Brain pericyte (primary cell): ENCODE measurements at places on chromosomes 1 and 21.

GRCh38 chr1:210689826-210690225, 361.1 kb downstream of the HHAT start:
- no peak for DNase-seq

- no peak for DNase-seq
Measured at GRCh38 chr21:42218836-42219605, at the start of gene ABCG1. Gene ABCG1 (plus strand): TSS chr21:42219140. CDS start chr21:42219263, 123 bp downstream.

DNA sequence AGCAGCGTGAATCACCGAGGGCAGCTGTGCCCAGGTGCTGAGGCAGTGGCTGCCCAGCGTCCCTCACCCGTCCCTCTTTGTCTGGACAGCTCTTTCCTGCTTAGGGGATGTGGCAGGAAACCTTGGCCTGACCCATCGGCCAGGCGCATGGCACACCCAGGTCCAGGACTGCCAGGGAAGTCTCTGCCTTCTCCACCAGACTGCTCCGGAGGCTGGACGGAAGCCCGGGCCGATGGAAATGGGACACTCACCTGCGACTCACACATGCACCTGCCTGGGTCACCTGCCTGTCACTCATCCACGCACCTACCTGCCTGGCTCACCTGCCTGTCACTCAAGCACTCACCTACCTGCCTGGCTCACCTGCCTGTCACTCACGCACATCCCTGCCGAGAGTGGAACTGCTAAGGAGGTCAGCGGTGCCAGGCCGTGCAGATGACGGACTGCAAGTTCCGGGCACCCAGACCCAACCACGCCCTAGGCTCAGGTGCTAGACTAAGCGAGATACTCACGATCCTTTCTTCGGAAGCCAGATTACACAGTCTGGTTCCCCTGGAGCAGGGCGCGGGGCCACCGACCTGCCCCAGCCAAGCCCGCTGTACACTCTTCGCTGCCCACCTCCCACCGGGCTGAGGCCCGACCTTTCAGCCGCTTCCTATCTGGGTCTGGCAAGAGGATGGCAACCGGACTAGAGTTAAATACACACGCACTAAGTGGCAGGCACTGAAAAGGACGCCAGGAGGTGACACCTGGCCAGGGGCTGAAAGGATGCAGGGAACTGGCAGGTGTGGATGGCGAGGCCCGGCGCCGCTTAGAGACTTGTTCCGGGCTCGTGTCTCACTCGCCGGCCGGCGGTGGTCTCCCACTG, 1.1 kb downstream of the UBE2J2 start:
- DNase-seq, result no peak

- no peak for DNase-seq
Measured at GRCh38 chr1:20192364-20192763, 6.0 kb upstream of the PLA2G2C start.

DNA sequence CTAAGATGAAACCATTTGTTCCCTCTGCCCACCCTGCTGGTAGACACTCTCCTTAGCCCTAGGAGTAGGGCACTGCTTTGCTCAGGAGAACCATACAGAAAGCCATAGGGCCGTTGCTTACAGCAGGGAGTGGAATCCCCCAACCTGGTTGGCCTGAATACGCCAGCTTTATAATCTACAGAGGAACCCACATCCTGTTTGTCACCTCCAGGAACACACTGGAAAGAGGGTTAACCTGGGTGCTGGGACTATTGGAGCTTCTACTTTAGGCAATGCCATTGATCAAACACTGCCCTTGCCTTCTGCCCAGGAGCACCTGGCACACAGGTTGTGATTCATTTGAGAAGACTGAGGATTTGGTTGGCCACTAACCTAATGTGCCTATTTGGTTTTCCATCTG, 124.8 kb downstream of the TNR start:
- no peak for DNase-seq

- DNase-seq, result no peak
Measured at GRCh38 chr1:172727956-172728603, 69.2 kb downstream of the FASLG start.

GRCh38 chr1:198633675-198634121, 5.1 kb upstream of the PTPRC start:
- DNase-seq, result no peak

DNA sequence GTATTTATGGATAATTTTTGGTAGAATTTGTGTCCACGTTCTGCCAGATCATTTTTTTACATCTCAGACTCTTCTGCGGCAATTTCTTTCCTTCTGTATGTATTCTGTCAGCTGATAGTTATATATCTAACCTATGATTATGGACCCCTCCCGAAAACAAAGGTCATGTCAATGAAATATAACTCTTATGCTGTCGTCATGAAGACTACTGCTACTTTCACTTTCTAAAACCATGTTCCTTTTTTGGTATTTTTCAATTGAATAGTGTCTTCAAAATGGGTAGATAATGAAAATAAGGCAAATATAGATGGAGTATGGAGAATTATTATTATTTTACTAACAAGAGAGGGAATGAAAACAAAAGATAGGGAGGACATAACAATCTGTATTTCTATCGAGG, 3.2 kb downstream of the ANGPTL1 start:
- no peak for DNase-seq

- no peak for DNase-seq
Measured at GRCh38 chr1:58996341-58997059, 212.7 kb upstream of the JUN start.

DNA sequence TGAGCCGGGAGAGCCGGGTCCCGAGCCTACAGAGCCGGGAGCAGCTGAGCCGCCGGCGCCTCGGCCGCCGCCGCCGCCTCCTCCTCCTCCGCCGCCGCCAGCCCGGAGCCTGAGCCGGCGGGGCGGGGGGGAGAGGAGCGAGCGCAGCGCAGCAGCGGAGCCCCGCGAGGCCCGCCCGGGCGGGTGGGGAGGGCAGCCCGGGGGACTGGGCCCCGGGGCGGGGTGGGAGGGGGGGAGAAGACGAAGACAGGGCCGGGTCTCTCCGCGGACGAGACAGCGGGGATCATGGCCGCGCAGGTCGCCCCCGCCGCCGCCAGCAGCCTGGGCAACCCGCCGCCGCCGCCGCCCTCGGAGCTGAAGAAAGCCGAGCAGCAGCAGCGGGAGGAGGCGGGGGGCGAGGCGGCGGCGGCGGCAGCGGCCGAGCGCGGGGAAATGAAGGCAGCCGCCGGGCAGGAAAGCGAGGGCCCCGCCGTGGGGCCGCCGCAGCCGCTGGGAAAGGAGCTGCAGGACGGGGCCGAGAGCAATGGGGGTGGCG, 371 bp downstream of the ARID1A start:
- no peak for DNase-seq

DNA sequence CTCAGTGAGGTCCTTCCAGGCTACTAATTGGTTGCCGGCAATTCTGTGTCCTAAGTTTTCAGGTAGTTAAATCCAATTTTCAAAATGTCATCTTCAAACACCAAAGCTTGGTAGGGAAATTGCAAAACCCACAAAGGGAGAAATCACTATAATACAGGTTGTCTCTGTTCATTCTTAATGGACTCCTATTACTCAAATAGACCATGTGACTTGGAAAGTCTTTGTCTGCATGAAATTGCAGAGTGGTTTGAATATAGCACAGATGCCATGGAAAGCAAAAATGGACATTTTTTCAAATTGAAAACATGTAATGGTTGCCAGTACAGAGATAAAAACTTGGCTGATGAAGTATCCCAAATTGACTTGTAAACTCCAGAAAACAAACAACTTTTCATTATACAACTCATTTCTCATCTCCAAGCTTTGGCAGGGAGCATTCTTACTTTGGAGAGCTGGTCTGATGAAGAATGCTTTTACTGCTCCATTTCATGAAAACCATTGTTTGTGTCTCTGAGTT, 169.5 kb upstream of the PKN2 start:
- no peak for DNase-seq

- peak; percentile 59 for DNase-seq
Measured at GRCh38 chr1:67532452-67533216, 102.4 kb upstream of the SERBP1 start.

DNA sequence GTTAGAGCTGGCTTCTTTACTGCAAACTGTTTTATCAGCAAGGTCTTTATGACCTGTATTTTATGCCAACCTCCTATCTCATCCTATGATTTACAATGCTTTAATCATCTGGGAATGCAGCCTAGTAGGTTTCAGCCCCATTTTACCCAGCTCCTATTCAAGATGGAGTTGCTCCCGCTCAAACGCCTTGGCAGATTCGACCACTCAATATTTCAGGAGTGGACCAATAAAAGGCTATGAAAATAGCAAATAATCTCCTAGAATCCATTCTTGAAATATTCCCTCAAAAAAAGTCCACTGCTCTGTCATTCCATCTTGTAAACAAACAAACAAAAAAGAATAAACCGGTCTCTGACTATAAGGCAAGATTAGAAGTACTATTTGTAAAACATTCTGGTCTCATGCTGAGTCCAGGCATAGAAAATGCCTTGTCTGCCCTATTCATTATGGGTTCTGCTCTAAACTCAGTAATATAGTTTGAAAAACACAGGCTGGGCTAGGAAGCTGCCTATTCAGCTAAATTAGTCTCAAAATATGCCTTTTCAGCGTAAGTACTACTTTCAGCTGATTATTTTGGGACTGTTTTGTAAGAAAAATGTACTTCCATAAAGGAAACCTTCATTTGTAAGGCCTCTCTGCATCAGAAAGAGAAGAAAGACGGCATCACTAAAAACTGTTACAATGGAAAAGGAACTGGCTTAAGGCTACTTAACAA, 53.0 kb downstream of the TBX19 start:
- DNase-seq, result no peak

DNA sequence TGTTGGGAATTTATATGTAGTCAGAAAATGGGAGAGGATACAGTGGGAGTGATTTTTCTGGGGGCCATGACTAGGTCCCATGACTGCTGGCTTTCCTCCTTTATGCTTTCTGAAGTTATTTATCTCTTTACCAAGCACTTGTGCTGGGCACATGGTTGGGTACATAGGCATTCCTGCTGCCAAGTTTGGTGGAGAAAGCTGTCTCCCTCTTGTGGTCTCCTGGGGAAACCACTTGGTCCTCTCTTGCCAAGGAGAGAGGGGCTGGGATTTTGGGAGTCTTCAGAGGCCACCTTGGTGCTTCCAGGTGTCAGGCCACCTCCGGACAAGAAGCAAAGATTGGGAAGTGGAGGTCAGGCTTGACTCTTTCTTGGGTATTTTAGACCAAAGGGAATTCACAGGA, 120.2 kb upstream of the KCNE2 start:
- DNase-seq, result no peak

DNA sequence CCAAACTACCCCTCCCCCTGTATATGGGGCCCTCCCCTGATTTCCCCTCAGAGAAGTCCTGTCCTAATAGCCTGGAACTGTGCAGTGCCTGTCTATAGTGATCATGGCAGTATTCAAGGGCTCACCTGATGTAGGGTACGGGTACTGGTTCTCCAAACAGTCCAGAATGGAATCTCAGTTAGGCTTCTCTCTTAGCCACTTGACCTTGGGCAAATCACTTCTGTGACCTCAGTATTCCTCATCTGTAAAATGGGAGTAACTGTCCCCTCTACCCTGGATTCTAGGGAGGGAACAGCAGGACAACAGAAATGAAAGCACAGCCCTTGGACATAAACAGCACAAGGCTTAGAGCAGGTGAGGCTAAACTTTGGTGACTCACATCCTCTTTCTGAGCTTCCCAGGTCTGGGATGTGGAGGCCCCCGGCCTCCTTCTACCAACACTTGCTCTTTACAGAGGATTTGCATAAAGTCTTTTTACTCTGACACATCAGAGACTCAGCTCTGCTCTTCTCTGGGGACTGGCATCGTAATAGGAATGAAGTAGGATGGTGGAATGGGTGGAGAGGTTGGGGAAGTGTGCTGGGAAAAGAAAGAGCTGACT, 20.0 kb upstream of the PDZK1IP1 start:
- DNase-seq, result no peak

DNA sequence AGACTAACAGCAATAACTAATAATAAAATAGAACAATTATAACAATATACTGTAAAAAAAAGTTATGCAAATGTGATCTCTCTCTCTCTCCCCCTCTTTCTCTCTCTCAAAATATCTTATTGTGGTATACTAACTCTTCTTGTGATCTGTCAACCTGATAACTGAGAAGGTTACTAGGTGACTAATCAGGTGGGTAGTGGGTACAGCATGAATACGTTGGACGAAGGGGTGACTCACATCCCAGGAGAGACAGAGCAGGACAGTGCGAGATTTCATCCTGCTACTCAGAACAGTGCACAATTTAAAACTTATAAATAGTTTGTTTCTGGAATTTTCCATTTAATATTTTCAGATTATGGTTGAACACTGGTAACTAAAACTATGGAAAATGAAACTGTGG, 257.5 kb downstream of the LRRC40 start:
- no peak for DNase-seq

GRCh38 chr1:212977781-212978645, 27.7 kb downstream of the VASH2 start:
- DNase-seq, result no peak

GRCh38 chr21:37915497-37915911, 753 bp downstream of the KCNJ6 start:
- no peak for DNase-seq

DNA sequence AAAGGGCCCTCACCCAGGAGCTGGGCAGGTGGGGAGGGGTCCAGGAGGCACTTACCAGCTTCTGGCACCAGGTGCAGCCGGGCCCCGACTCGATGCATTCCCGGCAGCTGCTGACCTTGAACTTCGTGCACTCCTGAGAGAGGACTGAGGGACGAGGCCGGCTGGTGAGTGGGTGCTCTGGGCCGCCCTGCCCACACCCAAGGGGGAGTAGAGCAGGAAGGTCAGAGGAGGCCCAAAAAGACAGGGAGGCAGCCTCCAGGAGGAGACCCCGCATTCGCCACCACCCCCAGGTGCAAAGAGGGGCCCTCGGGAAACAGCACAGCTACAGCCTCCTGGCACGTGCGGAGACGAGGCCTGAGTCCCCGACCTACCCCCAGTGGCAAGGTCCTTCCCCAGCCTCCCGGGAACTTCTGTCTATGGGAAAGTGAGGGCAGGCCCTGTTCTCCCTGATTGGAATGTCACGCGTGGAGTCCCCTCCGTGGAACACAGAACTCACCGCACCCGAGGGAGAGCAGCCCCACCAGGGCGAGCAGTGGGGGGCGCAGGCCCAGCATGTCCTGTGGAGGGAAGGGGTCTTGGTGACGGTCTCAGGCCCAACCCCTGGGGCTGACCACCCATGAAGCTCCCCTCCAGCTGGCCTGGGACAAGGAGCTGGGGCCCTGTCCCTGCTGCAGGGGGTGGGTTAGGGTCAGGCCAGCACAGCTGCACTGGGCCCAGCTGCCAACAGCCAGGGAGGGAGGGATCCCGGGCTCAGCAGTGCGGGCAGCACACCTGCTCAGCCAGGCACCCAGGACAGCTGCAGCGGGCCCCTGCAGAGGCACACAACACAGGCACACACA, 10.3 kb downstream of the ITGB2 start:
- DNase-seq, result no peak

GRCh38 chr1:70916034-70916427, 131.6 kb downstream of the PTGER3 start:
- no peak for DNase-seq

DNA sequence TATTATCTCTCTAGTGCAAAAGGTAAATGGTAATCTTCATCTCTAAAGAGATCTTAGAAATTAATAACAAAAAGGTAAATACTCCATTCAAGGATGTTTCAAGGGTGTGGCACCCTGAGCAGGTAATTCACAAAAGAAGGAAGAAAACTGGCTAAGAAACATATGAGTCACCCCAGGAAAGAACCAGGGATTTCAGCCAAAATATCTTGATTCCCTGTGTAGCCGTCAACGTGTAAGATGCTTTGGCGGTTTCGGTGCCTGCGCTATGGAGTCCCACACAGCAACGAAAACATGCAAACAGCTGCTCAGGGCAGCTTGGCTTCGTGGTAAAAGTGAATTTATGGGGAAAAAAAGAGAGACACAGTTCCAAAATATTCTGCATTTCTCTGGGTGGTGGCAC, 3.7 kb downstream of the ITGB2 start:
- no peak for DNase-seq

GRCh38 chr1:219325368-219325742, 151.7 kb downstream of the LYPLAL1 start:
- DNase-seq, result no peak
